ENCODE measurements at places on chromosomes 16 and 17.

DNA sequence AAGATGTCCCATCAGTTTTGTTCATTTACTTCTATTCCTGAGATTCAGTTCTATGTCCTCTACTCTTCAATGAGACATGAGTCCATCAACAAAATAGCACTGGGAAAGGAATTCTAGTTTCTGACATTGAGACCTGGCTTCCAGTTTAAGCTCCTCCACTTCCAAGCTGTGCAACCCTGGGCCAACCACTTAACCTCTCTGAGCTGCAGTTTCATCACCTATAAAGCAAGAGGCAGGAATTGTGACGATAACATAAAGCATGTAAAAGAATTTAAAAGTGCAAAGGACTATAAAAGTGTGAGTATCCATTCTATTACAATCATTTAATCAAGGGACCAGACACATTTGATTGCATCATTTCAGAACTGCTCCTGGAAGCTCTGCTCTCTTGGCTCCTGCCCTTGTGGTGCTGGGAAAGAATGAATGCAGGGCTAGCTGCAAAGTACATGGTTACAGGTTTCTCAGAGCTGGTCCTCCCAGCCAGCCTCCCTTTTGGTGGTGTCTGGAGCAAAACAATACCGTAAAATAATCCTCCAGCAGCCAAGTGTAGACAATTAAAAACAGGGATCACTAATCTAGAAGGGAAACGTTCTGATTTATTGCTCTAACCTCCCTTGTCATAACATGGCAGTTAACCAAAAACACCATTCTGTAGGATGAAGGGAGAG, 113.9 kb downstream of the VPS53 start:
- no peak for DNase-seq

GRCh38 chr17:15456972-15457722, 10.3 kb downstream of the CDRT4 start:
- peak; percentile 95 for DNase-seq

DNA sequence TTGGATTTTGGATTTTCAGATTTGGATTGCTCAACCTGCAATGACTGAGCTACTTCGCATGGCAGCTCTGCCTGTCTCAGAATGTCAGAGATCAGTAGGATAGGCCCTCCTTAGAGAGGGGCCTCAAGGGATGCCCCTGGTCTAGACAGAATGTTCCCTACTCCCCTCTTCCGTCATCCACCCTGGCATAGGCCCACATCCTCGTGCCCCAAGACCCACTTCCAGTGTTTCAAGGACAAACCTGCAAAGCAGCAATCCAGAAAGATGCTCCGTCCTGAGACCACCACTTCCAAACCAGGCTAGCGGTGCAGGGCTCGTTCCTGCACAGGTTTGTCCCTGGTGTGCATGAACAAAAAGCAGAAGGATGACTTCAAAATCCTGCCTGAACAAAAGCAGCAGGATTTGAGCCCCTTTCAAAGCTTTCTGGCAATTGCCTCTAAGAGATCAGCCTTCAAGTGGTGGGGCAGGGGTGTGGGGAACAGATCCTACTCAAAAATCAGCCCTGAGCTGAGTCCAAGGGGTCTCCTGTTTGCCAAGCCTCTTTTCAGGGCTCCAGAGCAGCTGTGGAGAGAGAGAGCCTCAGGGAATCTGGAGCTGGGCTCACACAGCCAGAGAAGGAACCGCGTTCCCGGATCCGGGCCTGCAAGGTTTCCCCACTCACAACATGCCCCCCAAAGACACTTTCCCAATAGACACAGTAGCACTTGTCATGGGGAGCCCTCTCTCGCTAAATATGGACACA, 121.1 kb downstream of the SOCS1 start:
- no peak for DNase-seq

- peak; percentile 87 for DNase-seq
These were observed 37.7 kb downstream of the GINS2 start for GRCh38 chr16:85650844-85651628.

DNA sequence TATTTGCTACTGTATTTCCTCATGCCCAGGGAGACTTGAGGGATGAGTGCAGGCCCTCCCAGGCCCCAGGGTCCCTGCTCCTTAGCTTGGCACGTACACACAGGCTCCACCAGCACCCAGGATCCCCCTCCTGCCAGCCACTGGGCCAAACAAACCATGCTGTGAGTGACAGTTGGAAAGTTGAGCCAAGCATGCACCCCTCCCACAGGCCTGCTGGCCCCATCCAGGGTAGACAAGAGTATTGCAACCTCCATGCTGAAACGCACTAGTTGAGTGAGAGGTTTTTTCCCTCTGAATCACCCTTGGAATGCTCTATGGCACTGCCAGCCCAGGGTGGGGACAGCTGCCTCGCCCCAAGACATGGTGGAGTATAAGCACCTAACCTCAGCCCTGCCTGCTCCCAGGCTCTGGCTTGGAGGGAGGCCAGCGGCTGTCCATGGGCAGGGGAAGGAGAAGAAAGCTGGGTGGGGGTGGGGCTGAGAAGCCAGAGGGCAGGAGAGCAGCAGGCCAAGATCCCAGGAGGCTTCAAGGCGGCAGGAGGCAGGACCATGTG, 49.6 kb downstream of the PITPNM3 start:
- peak; percentile 65 for DNase-seq

DNA sequence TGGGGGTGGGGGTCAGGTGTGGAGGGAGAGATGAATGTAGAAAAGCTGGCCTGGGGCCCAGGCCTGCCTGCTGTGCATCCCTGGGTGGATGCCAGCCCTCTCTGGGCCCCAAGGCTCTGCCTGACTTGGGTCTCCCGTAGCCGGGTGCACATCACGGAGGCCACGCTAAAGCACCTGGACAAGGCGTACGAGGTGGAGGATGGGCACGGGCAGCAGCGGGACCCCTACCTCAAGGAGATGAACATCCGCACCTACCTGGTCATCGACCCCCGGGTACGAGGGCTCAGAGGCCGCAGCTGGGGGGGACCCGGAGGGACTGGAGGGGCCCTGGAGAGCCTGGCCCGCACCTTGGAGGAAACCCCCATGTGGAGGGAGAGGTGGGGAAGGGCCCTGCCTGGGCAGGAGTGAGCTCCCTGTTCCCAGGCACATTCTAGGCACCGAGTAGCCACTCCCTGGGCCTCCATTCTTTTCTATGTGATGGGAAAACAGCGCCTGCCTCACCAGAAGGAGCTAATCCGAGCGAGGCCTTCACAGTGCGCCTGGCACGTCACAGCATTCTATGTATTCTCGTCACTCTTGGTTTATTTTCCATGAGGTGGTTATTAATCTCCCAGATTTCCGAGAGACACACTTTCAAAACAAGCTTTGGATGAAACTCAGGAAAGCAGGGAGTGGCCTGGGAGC, 34.7 kb downstream of the ADCY7 start:
- DNase-seq = no peak

GRCh38 chr17:17252149-17252661, 15.2 kb upstream of the FLCN start:
- peak; percentile 87 for DNase-seq

DNA sequence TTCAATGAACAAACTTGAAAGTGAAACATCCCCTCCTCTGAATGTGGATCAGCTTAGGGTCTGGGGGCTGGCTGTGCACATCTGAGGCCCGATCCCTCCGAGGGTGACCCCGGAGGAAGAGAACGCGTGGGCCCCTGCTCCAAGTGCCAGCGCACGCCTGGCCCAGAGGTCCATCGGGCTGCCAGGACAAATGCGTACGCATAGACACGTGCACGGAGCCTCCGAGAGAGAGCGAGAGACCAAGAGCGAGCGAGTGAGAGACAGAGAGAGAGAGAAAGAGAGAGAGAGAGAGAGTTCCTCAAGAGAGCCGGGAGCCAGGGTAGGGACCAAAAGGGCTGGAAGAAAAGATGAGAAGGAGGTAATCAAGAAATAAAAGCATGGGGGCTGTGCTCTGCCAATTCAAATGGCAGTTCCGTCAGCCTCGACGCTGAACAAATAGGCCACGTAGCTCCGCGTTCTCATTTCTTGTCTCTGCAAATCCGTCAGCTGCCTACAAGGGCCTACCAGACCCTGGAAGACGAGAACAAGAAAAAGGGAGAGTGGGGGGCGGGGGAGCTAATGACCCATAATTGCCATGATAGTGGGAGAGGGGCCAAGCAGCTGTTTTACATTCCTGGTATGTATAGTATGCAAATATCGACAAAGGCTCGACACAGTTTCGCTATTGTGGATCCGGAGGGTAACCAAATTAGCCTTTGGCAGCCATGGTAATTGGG, 435.3 kb upstream of the ZFHX3 start:
- DNase-seq = no peak
